ENCODE measurements at places on chromosomes 1 and 21. TPM values are rescaled to one million over a fixed set of nuclear protein-coding genes. Genes with fewer than 3 reads are reported as not detected.

S100A7A gene
- not detected for total RNA-seq

RBM11 gene
- not detected for total RNA-seq

LRRN2 gene
- not detected for total RNA-seq

HSPA13 gene
- total RNA-seq, result 59.1 TPM

ABCG1 gene
- total RNA-seq, result 16.5 TPM

GRCh38 chr1:91404151-91405012 lies at the start of gene HFM1:
Gene HFM1 (minus strand): TSS chr1:91404837. CDS start chr1:91401082, 3,755 bp downstream.
- peak; percentile 87 for DNase-seq

DNA sequence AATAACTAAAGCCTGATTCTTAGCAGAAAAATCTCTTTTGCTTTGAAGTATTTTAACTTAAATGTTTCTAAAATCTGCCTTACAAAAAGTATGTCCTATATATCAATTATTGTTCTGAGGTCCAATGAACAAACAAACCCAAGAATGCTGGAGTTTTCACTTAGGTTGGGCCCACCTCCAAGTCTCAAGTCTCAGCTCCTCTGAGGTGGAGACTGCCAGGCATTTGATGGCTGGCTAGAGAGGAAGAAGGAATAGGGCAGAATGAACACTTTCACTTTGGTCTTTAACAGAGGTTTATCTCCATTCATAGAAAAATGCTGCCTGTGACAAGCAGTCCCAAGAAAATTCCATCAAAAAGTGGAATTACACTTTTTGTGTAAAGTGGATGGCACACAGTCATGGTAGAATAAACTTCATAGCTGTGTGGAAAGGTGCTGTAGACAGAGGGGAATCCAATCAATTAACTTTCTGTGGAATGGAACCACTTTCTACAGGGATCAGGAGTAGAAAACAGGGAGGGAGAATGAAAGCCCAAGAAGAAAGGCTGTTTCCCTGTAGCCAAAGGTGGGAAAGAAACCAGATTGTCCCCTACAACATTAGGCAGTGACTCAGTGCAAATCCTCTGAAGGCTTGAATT lies 349.4 kb upstream of the RUNX1 start:
- no peak for DNase-seq

DNA sequence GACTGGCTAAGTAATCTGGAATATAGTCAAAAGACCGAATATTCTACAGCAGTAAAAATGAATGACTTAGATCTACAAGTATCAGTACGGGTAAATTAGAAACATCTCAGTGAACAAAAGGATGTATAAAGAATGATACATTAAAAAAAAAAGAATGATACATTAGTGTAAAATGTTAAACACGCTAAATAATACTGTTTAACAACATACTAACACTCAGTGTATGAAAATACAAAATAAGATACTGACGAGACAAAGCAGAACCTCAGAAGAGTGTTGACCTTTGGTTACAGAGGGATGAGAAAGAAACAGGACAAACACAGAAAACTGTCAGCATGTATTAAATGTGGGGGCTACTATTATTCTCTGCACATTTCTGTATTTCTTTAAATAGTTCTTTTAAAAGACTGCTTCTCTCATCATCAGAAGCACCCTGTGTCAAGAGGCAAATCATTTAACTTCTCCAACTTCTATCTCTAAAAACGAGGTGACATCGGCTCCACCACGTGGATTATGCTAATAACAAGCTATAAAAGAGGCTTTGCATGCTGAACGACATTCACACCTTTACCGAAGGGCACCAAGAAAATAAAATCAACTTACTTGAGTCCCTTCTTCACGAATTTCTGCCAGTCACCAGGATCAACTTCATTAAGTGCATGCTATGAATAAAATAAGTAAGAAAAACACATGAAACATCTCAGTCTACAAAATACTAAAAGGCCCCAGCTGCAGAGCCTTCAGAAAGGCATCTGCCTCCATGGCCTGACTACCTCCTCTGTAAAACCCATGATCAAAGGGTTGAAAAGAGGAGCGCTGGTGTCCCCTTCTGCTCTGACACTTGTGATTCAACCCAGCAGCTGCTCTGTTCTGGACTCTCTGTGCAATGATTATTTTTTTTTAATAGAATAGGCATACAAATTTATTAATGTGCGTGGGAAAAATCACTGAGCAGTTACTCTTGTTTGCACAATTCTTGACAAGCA lies 42.5 kb downstream of the MRAP start:
- no peak for DNase-seq

DNA sequence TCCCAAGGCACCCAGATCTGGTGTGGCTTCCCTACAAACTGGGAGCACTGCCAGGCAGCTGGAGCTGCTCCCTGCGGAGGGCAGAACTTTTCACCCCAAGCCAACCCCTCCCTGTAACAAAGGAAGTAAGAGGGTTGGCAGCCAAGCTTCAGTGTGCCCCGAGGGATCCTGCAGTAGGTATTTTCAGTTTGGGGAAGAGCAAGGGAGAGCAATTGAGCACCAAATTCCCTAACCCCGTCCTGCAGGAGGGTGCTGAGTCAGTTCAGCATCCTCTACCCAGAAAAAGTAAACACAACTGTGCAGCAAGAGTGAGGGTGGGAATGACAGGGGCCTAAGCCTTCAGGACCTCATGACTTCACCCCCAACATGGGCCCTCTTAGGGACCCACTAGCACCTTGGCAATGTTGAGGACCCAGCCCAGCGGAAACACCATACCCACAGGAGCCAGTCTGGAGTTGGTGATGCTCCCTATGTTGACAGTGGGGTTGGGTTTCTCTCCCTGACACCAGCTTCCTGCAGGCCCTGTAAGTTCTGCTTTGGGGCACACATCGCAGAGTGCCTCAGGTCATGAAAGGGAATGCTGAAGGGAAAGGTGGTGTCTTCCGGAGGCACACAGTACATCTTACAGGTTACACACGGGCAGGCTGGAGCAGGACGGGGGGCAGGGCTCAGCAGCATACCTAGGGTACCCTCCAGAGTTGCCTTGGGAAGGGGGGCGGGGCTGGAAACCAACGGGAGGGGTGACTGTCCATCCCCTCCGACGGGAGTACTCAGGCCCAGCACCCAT lies 14.8 kb downstream of the SH3BP5L start:
- DNase-seq, result no peak

GRCh38 chr1:233326811-233327650 lies 493 bp upstream of the MAP3K21 start:
- no peak for DNase-seq

DNA sequence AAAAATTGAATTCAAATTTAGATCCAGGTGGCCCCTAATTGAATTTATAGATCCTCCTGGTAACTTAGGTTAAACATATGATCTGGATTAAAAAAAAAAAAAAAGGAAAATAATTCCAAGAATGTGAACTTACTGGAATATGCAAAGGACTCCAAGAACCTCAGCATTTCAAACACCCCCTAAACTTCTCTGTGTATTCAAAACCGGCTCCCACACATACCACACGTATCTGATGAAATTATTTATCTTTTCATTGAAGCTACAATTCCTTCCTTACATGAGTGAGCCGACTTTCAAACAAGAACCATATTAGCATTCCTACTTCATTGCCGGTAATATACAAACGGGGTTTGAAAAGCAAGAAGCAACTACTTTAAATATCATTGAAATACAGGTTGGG lies 61.4 kb upstream of the FMN2 start:
- no peak for DNase-seq

DNA sequence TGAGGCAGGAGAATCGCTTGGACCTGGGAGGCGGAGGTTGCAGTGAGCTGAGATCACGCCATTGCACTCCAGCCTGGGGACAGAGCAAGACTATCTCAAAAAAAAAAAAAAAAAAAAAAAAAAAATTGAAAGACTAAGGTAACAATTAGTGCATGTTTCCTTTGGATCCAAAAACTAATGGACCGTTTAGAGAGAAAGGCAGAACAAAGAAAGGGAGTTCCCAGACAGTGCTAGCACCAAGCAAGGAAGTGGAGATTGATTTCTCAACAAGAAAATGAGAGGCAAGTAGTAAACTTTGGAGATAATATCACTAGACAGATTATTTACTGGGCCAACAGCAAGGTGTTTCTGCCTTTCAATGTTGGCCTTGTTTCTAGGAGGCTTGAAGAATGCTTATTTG lies 24.2 kb downstream of the ATP1B1 start:
- DNase-seq, result no peak

- no peak for DNase-seq
Observed at GRCh38 chr1:190759807-190760206, 282.1 kb upstream of the BRINP3 start.

All from osteocyte (in vitro differentiated cells).